Adipocyte (in vitro differentiated cells): ENCODE measurements at places on chromosomes 12 and 14.
A peak's percentile ranks its signal among the peaks of the same experiment; 100 is the strongest.

- no peak for DNase-seq
These were observed 101.6 kb upstream of the PLXNC1 start for GRCh38 chr12:94046626-94047410.

DNA sequence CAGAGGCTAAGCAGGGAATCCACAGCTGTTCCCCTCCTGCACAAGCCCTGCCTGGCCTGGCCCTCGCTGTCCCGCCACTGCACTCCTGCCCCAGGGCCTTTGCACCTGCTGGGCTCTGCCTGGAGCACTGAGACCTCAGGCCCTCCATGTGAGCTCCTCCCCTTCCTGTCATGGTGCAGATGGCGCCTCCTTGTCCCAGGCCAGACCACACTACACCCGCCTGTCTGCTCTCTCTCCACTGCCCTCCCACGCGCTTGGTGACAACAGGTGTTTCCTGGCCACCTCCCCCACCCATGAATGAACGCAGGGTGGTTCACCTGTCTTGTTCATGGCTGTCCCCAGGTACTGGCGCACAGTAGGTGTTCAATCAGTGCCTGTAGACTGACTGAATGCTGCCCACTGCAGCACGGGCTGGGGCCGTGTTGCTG lies 82.9 kb downstream of the NCOR2 start:
- no peak for DNase-seq

DNA sequence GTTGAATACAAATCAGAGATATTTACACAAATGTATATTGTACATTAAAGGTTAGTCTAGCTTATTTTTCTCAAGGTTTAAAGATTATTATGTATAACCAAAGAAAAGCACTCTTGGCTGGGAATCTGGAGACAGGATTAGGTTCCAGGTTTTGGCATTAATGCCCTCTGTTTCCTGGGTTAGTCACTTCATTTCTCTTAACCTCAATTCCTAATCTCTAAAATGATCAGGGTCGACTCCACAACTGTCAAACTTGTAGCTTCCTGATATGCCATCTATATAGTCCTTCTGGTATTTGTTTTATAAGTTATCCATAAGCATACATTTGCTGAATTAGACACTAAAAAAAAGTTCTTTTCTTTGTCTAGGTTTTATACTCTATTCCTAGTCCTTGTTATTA lies 2.6 kb downstream of the ITPR2 start:
- DNase-seq: no peak

DNA sequence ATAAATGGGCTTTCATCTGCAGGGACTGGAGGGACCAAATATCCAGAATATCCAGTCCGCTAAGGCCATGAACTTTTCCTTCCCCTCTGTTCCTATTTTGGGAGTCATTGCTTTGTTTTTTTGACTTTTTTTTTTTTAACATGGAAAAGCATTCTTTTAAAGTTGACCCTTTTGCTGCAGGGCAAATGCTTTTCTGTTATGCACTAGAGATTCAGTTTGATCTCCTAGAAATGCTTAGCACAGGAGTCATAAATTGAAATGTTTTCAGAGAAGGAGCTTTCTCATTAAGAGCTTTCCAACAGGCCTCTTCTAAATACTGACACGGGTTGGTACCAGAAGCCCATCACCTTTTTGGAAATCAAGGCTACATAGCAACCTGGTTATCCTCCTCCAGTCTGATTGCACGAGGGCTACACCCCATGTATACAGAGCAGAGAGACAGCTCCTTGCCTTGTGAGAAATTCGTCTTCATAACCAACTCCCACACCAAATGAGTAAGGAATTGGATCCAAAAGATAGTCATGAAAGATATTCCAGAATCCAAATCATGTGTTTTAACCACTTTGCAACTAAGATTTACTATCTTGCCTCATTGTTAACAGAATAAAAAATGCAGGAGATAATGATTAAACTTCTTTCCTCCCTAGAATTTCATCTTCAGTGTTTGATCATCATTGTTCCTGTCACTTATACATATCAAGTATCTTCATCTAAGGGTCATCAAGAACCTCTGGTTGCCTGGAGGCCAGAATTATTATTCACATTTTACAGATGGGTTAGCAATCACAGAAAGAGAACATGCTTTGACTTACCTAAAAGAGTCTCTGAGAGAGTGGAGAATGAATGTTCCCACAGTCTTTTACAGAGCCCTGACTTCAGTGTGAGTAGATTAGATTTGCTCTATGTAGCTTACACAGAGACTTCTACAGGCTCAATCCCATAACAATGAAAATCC lies 389.4 kb downstream of the ZFP36L1 start:
- peak; percentile 51 for DNase-seq

GRCh38 chr12:48442179-48442847 lies 30.0 kb upstream of the ANP32D start:
- no peak for DNase-seq

- DNase-seq: no peak
These were observed 152.4 kb upstream of the RTL1 start for GRCh38 chr14:101055776-101056374.

DNA sequence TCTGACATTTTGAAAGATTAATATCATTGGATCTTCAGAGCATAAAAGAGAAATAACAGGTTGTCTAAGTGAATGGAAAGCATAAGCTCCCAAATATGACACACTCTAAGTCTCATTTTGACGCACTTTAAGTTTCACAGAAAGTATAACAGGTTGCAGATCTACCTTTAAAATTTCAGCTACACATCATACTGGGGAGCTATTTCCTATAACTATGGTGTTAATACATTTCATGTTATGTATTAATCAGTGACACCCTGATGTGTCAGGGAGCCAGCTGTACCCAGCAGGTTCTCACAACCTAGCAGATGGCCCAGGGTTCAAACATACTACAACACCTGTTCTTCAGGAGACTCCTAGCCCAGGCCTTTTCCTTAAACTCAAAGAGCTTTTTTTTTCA lies 31.1 kb upstream of the TMX1 start:
- DNase-seq: no peak

GRCh38 chr12:2998789-2999264 lies 39.6 kb downstream of the TEAD4 start:
- peak; percentile 62 for DNase-seq

- DNase-seq: peak; percentile 82
These were observed 34.5 kb downstream of the SCARB1 start for GRCh38 chr12:124829008-124829707.

DNA sequence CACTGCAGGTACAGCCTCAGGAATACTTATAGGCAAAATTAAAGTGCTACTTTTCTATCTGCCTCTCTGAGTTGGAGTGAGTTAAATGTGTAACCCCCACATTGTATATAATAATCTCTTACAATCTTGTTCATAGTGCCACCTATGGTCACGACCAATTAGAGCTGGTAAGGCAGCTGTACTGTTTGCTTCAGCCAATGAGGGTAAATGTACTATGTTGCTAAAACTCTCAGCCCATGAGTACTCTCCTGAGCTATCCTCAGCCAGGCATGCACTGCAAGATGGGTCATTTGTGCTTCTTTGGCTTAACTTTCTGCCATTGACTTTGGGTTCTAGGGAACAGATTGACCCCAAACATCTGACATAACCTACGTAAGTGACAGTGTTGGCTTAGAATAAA lies 15.0 kb upstream of the MDM2 start:
- DNase-seq: no peak

GRCh38 chr14:79225815-79226214 lies 985.5 kb downstream of the DIO2 start:
- no peak for DNase-seq

DNA sequence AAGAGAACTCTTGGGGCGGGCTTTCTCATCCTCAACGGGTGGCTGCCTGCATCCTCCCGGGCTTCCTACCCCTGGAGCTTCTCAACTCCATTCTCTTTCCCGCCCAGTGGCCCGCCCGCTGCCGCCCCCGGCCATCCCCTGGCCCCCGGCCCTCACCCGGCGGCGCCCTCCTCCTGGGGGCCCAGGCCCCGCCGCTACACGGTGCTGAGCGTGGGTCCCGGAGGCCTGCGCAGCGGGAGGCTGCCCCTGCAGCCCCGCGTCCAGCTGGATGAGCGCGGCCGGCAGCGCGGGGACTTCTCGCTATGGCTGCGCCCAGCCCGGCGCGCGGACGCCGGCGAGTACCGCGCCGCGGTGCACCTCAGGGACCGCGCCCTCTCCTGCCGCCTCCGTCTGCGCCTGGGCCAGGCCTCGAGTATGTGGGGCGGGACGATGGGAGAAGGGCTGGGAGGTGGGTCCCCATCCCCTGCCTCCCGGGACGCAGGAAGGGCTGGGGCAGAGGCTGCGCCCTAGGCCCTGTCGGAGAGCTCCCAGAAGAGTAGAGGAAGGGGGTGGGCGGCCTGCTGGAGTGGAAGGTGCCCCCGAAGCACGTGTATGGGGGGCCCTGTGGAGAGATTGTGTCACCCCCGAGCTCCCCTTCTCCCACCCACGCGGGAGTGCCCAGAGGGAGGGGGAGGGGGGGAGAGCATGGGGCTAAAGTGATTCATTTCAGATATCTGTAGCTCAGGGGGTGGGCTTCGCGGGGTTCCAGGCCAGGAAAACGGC lies 1.5 kb downstream of the LAG3 start:
- no peak for DNase-seq

DNA sequence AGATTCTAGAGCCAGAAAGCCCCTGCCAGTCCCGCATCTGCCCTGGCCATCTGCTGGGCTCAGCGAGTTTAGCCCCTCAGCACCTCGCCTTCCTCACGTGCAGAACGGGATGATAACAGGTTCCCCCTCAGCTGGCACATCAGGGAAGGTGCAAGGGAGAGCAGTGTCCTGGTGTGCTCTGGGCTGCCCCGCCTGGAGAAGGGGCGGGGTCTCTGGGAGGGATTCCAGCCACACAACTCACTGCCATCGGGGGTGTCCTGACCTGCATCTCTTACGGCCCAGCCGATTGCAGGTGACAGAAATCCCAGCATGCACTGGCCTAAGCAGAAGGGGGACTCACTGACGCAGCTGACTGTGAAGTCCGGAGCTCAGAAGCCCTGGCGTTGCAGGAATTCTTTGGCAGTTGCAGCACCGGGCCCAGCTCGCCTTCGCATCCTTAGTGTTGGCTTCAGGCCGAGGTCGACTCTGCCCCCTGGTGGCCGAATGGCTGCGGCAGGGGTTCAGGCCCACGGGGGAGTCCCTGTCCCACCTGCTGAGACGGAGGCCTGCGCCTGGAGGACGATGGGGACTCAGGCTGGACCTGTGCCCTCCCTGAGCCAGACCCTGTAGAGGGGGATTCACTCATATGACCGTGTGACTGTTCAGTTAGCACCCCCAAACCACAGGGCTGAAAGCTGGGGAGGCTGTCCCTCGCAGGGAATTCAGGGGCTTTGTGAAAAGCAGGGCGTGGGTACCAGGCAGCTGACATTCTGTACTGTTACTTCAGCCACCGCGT lies 178.6 kb downstream of the ADGRD1 start:
- peak; percentile 3 for DNase-seq

DNA sequence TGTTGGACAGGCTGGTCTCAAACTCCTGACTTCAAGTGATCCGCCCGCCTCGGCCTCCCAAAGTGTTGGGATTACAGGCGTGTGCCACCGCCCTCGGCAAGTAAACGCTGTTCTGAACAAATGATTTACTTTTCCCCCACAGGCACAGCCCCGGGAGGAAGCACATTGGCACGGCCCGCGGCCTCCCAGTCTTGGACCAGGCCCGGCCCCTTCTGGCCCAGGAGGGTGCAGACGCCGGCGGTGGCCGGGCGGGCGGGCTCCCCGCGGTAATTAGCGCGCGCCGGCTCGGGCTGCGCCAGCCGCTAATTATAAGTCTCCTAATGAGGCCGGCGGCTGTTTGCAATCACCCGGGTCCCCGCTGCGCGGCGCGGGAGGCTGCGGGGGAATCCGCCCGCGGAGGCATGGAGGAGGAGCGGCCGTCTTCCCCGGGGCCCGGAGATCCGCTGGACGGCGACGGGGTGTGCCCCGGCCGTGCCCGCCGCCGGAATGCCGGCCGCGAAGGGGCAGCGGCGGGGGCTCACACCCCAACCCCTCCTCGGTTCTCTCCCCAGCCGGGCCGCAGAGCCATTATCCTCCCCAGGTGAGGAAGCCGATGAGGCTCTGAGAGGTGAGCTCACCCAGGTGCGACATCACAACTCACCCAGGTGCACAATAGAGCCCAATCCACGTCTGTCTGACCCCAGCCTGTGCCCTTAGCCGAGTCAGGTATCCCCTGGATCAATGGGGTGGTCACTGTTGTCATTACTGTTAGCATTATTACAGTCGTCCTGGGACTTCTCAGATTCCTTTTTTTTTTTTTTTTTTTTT lies 3.3 kb upstream of the POP5 start:
- peak; percentile 56 for DNase-seq

- peak; percentile 29 for DNase-seq
These were observed 300.8 kb downstream of the SSPN start for GRCh38 chr12:26496170-26496569.

DNA sequence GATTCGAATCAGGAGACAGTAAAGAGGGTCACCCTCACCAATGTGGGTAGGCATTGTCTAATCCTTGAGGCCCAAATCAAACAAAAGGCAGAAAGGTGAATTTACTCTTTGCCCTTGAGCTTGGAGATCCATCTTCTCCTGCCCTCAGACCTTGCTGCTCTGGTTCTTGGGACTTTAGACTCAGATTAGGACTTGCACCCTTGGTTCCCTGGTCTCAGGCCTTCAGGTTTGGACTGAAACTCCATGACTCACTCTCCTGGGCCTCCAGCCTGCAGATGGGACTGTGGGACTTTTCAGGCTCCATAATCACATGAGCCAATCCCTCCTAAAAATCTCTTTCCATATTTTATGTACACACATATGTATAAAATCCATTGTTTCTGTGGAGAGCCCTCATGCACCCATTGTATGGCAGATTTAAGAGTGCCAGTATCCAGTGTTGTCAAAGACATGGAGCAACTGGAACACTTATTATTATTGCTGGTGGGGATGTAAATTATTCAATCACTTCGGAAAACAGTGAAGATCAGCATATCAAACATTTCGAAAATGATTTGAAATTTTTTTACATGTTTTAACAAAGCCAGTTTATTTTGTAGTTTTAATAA lies 48.7 kb downstream of the EID3 start:
- DNase-seq: peak; percentile 56

GRCh38 chr12:123559468-123559867 lies 24.9 kb upstream of the TMED2 start:
- DNase-seq: no peak

GRCh38 chr12:108806346-108806745 lies 51.0 kb downstream of the SSH1 start:
- peak; percentile 17 for DNase-seq

- DNase-seq: no peak
These were observed 696.1 kb downstream of the DIO2 start for GRCh38 chr14:79515158-79515557.

DNA sequence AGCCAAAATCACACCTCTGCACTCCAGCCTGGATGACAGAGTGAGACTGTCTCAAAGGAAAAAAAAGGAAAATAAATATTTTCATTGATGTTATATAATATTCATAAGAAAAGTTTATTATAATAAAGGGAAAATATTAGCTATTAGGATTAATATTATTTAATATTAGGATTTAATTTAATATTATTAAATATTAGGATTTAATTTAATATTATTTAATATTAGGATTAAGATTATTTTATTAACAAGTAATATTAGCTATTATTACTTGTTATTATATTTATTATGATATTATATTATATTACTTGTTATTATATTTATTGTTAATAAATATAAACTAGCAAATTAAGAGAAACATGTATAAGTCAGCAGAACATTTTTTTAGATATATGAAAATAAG lies 518.1 kb downstream of the FSCB start:
- no peak for DNase-seq
